ENCODE measurements at places on chromosomes 2 and 18.

- no peak for DNase-seq
Observed at GRCh38 chr2:73979021-73979420, 5.7 kb upstream of the TET3 start.

- DNase-seq, result no peak
Observed at GRCh38 chr2:60470340-60470739, 83.1 kb downstream of the BCL11A start.

GRCh38 chr18:48452861-48453323, 43.7 kb upstream of the ZBTB7C start:
- DNase-seq, result no peak

- DNase-seq, result no peak
Observed at GRCh38 chr18:63346031-63346430, 21.0 kb downstream of the KDSR start.

DNA sequence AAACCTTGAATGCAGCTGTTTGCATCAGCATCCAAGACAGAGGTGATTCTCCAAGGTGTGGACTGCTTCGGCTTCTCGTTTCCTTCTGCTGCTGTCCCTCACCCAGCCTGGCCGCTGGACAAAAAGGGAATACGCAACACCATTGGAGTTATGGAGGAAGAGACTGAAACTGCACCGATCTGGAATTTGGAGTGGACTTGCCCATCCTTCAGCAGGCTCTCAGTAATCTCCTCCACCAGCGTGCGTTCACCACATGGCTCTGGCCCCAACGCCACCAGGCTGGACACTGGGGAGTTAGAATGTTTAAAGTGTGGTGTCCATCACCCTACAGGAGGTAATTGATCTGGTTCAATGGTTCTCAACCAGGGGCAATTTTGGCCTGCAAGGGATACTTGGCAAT, 41.4 kb upstream of the ID2 start:
- DNase-seq, result no peak

All from stimulated activated CD8-positive, alpha-beta memory T cell treated with anti-CD3 and anti-CD28 coated beads, Interleukin-15, amount 100 ng/mL, for 24 hours (primary cell).